ENCODE measurements at places on chromosomes 5 and 9. TPM values are rescaled to one million over a fixed set of nuclear protein-coding genes. Genes with fewer than 3 reads are reported as not detected.
A peak's percentile ranks its signal among the peaks of the same experiment; 100 is the strongest.

Gene FCHSD1
- total RNA-seq, result 43.1 TPM

DNA sequence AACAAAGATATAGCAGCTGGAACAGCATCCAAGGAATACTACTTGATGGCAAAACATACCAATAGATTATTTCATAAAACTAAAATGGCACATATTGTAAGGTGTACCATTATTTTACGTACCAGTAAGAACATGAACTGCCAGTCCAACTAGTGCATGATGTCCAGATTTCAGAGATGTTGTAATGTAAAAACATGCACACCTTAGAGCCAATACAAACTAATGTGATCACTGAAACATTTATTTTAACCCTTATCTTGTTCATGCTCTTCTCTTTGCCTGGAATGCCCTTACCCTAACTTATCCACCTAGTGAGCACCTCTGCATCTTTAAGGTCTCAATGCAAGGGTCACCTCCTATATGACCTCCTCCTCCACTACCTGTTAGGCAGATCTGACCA, 172.0 kb downstream of the GLIS3 start:
- no peak for DNase-seq

Gene KCNV2
- not detected for total RNA-seq

Gene PLCXD3
- 0.46 TPM for total RNA-seq

GRCh38 chr5:140647042-140647419, 399 bp downstream of the NDUFA2 start:
- no peak for DNase-seq

Gene PCDHGA10
- total RNA-seq, result 0.58 TPM

Gene TAF11L11
- not detected for total RNA-seq

- DNase-seq, result no peak
Measured at GRCh38 chr9:2017331-2018161, 2.4 kb downstream of the SMARCA2 start.

Gene TTC39B
- 5.2 TPM for total RNA-seq

Gene SLC1A3
- total RNA-seq, result 1.3 TPM

GRCh38 chr9:105967248-105967647, 272.9 kb downstream of the TMEM38B start:
- DNase-seq, result no peak

GRCh38 chr5:173645437-173645807, 29.0 kb upstream of the BOD1 start:
- peak; percentile 60 for DNase-seq

GRCh38 chr5:114369680-114370417, 8.0 kb downstream of the KCNN2 start:
- DNase-seq, result no peak

GRCh38 chr5:61342071-61342501, 10.0 kb downstream of the ZSWIM6 start:
- peak; percentile 71 for DNase-seq

Gene SPINK4
- total RNA-seq, result not detected

- no peak for DNase-seq
Measured at GRCh38 chr5:74433896-74434829, 206.4 kb downstream of the ENC1 start.

DNA sequence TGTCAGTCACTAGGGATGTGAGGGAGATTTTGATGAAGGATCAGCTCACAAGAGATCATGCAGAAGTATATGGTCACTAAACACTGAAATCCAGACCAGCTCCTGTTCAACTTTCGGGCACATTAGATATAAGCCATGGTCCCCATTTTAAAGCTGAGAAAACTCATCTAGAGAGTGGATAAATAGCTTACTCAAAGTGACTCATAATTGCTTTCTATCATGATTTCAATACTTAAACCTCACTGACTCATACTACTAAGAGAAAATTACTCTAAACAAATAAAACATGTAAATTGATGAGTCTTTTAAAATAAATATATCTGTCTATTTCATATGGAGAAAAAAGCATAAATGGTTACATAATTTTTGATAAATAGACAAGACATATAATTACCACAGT, 567.7 kb downstream of the TLR4 start:
- DNase-seq, result no peak

GRCh38 chr5:124337996-124338395, 408.4 kb downstream of the ZNF608 start:
- no peak for DNase-seq

Gene GDF9
- 0.52 TPM for total RNA-seq

DNA sequence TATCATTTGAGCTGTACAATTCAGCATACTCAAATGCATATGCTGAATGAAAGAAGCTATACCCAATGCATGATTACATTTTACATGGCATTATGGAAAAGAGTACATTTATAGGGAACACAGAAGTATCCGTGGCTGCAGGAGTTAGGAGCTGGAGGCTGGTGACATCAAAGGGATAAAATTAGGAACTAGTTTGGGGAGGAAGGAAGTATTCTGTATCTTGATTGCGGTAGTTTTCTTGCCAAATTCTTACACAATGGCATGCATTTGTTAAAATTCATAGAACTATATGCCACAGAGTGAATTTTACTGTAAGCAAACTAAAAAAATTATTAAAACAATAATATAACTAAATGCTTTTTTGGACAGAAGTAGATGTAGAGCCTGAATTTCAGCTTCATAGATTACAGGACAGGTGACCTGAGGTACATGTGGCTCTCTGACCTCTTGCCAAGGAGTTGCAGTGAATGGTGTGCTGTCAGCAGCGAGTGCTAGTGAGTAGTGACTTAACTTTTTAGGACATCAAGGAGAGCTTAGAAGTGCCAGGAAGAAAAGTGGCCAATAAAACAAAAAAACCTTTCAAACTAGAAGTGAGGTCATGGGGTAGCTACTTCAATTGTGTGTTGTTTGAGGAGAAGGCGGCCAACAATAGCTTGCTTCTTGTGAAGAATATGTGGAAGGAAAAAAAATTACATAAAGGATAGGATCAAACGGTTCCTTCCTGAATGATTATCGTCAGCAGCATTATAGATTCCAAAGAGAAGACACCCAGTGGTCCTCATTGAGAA, 514.9 kb upstream of the CLINT1 start:
- DNase-seq, result no peak

Gene CCDC192
- not detected for total RNA-seq

Gene JAKMIP2
- 0.17 TPM for total RNA-seq

DNA sequence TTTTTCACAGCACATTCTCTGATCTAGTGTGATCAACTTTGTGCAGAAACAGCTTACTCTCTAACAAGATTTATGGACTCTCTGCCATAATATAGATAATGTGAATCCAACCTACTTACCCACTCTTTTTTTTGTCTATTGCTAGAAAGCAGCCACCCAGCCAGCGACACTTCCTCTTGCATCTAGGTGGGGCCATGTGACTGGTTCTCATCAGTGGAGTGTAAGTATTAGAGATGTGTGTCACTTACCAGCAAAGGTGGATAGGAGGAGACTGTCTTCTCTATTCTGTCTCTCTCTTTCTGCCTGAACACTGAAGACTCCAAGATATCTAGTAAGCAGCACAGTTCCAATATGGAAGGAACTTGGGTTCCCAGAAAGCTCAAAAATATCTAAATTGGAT, 174.8 kb downstream of the MCTP1 start:
- no peak for DNase-seq

Gene SPATA31D3
- not detected for total RNA-seq
